ENCODE measurements at places on chromosomes 16 and 17.

GRCh38 chr16:500709-501108 lies 26.8 kb upstream of the CAPN15 start:
- DNase-seq: no peak

DNA sequence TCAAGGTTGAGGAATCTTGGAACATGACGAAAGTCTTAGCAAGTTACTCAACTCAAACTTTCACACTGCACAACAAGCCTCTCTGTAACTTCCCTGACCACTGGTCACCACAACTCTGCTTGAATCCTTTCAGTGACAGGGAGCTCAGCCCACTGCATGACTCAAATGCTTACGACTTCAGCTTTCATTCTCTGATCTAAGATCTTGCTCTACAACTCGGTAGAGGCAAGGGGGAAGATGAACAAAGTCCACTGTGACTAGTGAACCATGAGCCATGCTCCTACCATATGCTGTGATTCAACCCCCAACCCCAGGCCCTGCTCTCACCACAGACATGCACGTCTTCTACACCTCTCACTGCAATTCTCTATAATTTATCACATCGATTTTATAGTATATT lies 160.9 kb downstream of the SLC39A11 start:
- DNase-seq: no peak

GRCh38 chr17:80943346-80944145 lies 48.1 kb upstream of the CHMP6 start:
- no peak for DNase-seq

- no peak for DNase-seq
Observed at GRCh38 chr16:89115216-89115861, 21.7 kb downstream of the ACSF3 start.

- no peak for DNase-seq
Observed at GRCh38 chr16:74991593-74992403, 6.9 kb upstream of the WDR59 start.

- DNase-seq: no peak
Observed at GRCh38 chr17:17975436-17975835, 2.8 kb downstream of the DRC3 start.
